ENCODE measurements at places on chromosomes 16 and 17.

- peak; percentile 38 for DNase-seq
These were observed 130.5 kb downstream of the NPIPB5 start for GRCh38 chr16:22641131-22641628.

GRCh38 chr16:89071686-89072547, 21.7 kb upstream of the ACSF3 start:
- DNase-seq = peak; percentile 23

DNA sequence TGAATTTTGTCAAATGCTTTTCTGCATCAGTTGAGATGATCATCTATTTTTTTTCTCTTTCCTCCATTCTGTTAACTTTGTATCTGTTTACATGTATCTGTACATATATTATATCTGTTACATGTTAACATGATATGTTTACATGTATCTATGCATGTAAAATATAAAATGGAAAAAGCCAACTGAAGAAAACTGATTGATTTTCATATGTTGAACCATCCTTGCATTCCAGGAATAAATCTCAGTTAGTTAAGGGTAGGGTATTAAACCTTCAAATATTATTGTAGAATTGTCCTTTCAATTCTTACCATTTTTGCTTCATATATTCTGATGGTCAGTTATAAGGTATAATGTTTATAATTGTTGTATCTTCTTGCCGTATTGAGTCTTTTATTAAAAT, 336.1 kb downstream of the ZFHX3 start:
- no peak for DNase-seq

DNA sequence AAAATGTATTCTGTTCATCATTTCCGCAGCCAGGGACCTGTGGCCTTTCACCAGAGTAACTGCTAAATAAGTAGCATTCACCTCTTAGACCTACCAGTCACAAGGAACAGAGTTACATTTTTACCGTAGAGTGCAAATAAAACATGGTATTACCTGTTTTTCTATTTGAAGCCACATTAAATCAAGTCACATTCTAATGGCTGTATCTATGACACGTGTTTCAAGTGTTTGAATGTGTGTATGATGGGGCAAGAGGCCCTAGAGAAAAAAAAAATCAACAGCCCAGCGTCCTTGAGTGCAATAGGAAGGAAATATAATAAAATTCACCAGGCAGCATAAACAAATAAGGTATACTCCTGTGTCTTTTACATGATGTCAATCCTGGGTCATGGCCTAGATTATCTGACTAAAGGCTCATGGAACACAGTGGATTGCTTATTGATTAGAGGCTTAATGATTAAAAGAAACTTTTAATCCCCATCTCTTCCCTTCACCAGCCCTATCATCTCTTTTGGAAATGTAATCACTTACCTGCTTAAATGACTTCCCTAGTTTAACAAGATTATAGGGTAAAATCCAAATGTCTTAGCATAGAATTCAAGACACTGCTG, 168.7 kb upstream of the CDH5 start:
- no peak for DNase-seq

DNA sequence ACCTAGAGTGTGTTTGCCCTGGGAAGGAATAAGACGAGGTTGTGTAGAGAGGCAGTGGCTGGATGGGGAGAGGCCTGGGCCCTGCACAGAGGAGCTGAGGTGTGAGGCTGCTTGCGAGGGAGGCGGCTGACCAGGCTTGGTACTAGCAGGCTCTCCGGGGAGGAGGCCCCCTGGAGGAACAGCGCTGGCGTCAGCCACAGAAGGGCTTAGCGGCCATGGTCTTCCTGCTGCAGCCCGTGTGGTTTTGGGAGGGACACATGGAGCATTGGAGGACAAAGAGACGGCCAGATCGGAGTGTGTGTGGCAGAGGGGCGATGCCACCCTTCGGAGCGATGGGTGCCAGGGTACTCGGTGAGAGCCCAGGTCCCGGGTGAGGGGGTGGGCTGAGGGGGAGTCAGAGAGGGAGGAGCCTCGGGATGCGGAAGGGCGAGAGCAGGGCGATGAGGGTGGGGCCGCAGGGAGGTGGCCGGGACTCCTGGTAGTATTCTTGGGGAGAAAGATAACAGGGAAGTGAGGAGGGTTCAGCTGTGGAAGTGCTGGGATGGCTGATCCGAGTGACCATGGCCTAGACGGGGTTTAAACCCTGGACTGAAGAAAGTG, 8.3 kb downstream of the BANP start:
- DNase-seq = no peak

DNA sequence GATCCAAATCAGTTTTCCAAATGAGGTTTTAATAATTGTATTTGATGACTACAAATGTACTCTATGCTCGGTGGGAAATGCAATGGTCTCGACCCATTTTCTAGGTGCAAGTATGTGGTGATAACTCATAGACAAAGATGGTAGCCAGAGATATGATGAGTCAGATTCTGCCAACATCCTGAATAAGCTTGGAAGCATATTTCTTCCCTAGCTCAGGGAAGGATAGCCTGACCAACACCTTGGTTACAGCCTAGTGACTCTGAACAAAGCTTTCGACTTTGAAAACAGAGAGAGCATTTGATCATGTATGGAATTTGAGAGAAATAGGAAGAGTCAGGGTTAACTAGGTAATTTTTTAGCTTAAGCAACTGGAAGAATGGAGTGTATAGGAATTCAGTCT, 128.3 kb upstream of the MYOCD start:
- no peak for DNase-seq

DNA sequence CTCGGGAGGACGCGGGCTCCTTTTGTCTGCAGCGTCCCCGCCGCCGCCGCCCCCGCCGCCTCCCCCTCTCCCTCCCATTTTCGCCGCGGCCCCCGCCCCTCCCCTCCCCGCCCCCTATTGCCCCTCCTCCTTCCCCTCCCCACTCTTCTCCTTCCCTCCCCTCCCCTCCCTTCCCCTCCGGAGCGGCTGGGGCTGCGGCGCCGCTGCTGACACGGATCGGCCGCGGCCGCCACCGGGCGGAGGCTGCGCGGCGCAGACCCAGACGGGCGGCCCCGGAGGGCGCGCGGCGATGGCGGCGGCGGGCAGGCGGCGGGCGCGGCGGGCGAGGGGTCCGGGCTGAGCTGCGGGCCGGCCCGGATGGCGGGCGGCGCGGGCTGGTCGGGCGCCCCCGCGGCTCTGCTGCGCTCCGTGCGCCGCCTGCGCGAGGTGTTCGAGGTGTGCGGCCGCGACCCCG, at the start of gene RAB11FIP4:
Gene RAB11FIP4 (plus strand): TSS at position 180 of the 454 bp plus-strand sequence. CDS start 178 bp downstream, at position 358.
- peak; percentile 26 for DNase-seq

DNA sequence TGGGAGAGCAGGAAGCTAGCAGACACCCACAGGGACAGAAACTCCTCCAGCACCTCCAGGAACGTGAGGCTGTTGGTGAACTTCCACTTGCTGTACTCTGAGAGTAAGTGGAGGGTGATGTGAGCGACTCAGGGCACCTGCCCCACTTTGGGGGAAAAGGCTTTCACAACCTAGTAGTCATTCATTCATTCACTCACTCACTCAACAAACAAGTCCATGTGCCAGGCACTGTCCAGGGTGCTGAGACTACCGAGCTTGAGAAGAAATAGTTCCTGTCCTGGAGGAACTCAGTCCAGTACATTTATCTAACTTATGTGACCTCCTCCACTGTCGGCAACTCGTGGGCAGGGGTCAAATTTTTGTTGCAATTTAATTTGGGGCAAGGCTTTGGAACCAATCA, 26.6 kb downstream of the LGALS9 start:
- peak; percentile 10 for DNase-seq

GRCh38 chr17:76528156-76528527, 9.4 kb downstream of the CYGB start:
- DNase-seq = no peak

Measured in fibroblast of upper back skin (primary cell).